Stimulated activated CD8-positive, alpha-beta memory T cell treated with anti-CD3 and anti-CD28 coated beads, Interleukin-7, amount 100 ng/mL, for 1 hour (primary cell): ENCODE measurements at places on chromosomes 4 and X.

DNA sequence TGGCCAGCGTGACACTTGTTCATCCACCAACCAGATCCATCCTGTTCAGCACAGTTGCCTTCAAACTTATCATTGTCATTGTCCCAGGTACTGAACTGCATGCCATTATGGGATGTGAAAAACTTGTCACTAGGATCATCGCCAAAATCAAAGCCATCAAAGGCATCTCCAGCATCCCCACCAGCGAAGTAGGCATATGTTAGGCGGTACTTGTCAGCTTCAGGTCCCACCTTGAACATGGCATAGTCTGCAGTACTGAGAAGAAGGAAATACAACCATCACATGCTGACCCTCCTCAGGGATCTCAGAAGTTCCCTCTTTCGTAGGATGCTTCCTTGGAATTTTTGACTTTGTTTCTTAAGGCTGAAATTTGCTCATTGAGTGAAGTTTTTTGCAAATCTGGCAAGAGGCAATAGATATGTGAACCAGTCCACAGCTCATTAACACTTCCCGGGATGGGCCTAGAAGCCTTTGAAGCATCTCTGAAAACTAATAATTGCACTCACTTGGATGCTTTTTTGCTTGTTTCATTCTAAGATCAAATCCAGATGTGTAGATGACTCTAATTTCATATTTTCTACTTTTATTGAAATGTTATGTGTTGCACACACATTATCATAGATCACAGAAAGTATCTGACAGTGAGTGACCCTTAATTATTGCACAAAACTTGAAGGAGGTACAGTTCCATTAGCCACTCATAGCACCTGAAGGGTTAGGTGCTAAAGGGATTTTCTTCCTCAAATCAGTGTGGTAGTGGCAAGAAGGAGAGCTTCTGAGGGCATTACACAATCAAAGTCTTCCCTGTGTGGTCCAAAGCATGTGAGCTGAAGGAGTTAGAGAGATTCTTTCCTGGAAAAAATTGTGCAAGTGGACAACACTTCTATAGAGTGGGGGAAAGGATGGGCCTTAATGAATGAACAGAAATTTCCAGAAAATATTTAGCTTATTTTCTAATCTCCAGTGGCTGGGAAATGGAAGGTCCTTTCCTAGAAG is 5.4 kb downstream of the FGG start:
- no peak for DNase-seq

GRCh38 chr4:168744021-168744420 is 247.2 kb downstream of the PALLD start:
- DNase-seq, result no peak

DNA sequence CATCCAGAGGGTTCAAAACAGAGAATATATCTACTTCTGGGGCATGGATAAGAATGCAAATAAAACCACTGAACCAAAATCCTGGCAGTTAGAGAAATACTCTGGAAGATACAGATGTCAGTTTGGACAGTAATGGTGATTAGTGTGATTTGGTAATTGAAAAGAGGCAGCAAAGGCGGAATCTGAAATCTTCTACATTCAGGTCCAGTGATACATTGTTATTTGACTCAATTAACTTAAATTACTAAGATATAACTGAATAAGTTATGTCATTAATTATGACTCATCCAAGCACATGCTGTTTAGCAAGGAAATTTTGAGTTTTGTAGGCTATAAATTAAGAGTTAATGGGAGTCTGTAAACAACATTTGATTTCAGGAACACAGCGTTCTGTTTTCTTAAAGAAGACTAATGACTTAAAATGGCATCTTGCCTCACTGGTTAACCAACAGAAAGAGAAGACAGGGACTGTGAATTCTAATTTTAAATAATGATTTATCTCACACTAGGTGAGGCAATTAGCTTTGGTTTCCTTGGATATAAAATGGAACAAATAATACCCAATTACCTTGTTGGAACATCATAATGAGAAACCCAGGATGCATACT is 937.1 kb downstream of the PDHA2 start:
- no peak for DNase-seq

DNA sequence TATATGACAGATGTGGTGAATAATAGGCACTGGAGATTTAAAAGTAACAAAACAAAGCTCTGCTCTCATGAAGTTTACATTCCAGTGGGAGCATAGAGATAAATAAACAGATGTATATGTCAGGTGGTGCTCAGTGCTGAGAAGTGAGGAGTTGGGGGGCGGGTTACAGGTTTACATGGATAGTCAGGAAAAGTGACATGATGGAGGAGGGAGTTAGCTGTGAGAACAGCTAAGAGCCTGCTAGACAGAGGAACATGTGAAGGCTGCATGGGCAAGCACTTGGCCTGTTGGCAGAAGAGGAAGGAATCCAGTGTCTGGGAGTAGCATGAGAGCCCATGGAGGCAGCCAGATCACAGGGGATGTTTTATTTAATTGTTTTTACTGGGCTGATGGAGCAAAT is 10.2 kb upstream of the TMEM156 start:
- DNase-seq, result no peak

- DNase-seq, result no peak
Measured at GRCh38 chr4:20840648-20841190, 140.5 kb downstream of the PACRGL start.

- no peak for DNase-seq
Measured at GRCh38 chr4:159487284-159487747, 384.4 kb downstream of the RAPGEF2 start.

DNA sequence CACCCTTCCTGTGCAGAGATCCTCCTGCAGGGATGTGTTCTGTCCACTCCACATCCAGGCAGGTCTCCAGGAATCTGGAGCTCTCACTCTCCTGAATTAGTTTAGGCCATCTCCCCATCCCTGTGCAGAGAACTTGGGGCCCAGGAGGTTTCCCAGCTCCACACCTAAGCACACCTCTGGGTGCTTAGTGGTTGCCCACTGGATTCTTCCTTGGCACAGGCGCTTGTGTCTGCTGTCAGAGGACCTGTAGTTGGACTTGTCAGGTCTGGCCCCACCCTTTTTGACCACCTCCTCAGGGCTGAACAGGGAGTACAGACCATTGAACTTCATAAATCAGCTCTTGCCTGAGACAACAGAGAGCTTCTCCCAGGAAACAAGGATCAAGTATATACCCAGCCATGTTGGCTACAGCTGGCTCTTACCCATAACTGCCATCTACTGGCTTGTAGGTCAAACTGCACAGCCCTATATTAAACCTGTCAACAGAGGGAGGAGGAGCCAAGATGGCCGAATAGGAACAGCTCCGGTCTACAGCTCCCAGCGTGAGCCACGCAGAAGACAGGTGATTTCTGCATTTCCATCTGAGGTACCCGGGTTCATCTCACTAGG is 275.5 kb downstream of the PPARGC1A start:
- no peak for DNase-seq

DNA sequence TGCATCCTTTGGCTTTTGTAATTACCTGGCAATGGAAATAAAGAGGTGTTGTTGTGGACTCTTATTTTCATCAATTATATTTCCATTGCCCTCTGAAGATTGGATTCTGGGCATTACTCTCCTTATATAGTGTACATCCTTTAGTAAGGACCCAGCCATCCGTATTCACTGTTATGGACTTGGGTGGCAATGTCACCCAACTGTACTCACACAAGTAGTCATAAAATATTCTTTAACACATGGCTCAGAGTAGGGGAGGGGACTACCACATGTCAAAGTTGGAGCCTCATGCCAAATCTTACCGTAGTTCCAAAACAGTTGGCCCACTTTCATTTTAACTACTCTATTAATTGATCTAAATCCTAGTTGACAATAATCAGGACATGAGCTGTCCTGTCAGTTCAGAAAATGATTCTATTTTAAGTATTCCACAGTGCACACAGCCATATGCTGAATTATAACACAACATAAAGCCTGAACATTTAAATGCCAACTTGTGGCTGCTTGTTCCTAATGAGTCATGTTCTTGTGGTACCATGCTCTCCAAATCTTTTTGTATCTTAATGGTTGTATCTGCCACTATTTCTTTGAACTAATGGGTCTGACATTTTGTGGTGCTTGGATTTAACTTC is 4.9 kb downstream of the FRAS1 start:
- DNase-seq, result no peak

- DNase-seq, result no peak
Measured at GRCh38 chr4:77922158-77923094, 59.8 kb downstream of the MRPL1 start.

DNA sequence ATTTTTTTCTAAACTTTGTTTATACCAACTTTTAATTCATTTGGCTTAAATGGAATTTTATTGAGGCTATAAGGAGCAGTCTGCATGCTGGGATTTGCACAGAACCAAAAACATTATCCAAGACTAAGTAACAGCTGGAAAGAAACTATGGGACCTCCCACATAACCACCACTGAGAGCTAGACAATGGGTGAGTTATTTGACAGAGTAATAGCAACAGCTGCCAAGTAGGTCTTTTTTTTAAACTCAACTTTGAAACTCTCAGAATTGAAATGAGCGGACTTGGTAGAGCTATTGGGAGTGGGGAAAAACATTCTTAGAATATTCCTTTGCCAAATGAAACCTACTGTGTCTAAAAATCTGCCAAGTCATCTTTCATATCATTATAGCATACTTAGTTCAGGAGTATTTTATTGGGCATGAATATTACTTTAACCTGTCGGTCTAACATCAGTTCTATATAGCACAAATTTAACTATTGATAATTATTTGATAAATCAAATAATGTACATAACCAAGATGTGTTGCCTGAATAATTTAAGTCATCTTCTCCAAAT is 1428.0 kb downstream of the PCDH7 start:
- no peak for DNase-seq

- DNase-seq, result no peak
Measured at GRCh38 chr4:99587803-99588202, 13.2 kb downstream of the MTTP start.

GRCh38 chr4:55604996-55605395 is 13.0 kb upstream of the PDCL2 start:
- DNase-seq, result no peak
